ENCODE measurements at places on chromosomes 2 and 18.

DNA sequence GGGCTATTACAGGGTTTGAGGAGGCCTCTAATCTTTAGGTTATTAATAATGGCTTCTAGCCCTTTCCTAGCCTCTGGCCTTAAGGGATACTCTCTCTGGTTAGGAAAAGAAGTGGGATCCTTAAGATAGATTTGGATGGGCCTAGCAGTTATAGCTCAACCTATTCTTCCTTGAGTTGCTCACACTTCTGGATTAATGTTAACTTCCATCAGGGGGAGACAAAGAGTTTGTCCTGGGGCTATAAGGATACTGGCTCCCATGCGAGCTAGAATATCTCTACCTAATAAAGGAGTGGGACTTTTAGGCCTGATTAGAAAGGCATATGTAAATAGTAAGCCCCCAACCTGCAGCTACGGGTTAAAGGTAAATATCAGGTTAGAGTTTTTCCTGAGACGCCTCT is 14.3 kb upstream of the PTH2R start:
- DNase-seq, result no peak

GRCh38 chr2:529424-529823 is 147.8 kb downstream of the TMEM18 start:
- DNase-seq, result no peak

DNA sequence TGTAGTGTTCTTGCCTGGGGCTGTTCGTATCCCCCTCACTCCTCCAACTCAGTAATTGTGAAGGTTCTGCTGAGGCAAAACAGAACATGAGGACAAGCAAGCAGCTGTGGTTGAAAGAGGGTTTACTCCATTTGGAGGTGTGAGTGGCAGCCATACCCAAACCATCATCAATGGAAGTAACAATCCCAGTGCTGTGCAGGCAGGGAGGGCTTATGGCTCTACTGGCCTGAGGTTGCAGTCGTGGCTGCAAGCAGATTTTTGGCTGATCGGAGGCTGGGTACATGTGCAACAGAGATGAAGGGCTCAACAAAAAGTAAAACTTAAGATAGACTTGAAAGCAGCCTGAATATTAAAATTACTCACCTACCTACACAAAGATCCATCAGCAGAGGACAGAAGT is 13.2 kb downstream of the SRSF7 start:
- no peak for DNase-seq

GRCh38 chr2:134225841-134226240 is 28.0 kb upstream of the MGAT5 start:
- DNase-seq, result no peak

DNA sequence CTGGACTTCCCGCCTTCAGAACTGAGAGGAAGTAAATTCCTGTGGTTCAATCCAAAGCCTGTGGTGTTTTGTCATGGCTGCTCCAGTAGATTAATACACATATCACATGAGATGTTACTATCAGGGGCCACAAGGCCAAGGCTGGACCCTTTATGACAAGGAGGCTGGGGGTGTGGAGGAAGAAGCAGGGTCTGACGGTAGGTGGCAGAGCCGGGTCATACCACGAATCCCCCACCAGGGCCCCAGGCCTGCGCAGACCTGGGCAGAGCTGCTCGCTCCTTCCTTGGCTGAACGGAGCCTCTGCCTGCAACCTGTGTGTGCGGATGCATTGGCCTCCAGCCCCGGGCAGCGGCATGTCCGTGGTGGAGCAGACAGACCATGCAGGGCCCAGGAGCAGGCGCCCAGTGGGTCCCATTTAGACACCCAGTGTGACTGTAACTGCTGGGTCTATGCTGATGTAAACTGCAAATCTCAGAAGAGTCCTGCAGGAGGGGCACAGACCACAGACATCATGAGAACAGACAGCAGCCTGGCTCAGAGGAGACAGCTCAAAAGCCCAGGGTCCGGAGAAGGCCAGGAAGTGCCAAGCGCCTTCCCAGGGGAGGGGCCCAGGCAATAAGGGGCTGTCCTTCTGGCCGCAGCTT is 155.2 kb downstream of the PXDN start:
- DNase-seq, result no peak

- no peak for DNase-seq
These were observed 76.4 kb upstream of the CD226 start for GRCh38 chr18:70024093-70024492.

DNA sequence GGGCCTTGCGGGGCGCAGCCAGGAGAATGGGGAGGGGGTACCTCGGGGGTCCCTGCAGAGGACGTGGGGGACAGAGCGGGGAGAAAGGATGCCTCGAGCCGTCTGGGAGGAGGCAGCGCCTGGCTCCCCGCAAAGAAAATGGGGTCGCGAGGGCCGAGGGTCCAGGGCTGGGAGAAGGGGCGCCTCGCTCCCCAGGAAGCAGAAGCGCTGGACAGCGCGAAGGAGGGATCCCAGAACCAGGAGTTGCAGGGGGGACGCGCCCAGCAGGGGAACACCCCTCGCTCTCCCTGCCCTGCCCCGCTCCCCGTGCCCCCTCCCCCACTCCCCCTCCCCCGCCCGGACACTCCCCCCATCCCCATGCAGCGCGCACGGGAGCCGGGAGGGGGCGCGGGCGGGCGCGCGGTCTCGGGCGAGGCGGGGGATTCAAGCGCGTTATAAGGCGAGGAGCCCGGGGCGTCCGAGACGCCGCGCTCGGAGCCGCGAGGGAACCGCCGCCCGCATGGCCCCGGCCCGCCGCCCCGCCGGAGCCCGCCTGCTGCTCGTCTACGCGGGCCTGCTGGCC is at the start of gene ERFE:
Gene ERFE, plus strand, starts transcription at position 462 of the 562 bp plus-strand sequence. Its CDS starts 38 bp downstream, at position 500.
- DNase-seq, result no peak

DNA sequence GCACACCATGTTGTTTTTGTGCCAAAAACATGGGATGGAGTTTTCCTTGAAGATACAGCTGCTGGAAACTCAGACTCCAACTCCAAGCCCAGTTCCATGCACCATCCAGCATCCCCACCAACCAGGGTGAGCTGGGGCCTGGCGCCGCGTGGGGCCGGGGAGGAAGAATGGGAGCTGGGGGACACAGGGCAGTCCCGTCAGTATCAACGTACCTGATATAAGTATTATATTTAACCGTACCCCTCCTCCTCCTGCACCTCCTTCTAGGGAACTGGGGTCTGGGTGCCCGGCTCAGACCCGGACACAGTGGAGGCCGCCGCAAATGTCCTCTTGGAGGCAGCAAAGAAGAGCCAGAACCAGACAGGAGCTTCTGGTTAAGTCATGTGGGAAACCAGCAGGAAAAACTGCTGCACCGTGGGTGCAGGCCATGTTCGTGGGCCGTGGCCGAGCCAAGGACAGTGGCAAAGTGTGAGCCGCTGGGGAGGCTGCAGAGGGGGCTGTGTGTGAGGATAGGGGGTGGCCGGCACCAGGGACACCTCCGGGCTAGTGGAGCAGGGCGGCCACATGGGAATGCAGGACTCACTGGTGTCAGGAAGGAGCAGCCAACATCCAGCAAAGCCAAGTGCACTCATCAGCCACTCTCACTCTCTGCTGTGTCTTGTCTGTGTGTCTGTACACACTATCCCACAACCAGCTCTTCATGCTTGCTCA is 112.6 kb downstream of the TMEM18 start:
- no peak for DNase-seq

DNA sequence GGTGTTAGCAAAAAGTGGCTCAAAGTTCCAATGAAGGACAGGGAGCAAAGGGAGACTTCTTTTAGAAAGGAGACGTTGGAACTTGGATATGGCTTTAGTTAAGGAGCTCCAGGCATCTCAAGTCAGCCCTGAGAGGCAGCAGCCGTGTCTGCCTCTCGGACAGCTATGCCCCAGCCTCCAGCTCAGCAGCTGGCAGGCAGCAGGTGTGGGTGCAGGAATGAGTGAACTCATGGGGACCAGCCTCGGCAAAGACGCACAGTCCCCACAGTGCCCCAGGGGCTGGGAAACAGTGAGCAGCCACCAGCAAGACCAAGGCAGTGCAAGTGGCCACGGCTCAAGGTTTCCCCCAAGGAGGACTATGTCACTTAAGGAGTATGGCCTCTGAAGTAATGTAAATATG is 1.6 kb upstream of the LRRFIP1 start:
- no peak for DNase-seq

- DNase-seq, result no peak
These were observed 30.0 kb upstream of the LINC00305 start for GRCh38 chr18:64178860-64179259.

DNA sequence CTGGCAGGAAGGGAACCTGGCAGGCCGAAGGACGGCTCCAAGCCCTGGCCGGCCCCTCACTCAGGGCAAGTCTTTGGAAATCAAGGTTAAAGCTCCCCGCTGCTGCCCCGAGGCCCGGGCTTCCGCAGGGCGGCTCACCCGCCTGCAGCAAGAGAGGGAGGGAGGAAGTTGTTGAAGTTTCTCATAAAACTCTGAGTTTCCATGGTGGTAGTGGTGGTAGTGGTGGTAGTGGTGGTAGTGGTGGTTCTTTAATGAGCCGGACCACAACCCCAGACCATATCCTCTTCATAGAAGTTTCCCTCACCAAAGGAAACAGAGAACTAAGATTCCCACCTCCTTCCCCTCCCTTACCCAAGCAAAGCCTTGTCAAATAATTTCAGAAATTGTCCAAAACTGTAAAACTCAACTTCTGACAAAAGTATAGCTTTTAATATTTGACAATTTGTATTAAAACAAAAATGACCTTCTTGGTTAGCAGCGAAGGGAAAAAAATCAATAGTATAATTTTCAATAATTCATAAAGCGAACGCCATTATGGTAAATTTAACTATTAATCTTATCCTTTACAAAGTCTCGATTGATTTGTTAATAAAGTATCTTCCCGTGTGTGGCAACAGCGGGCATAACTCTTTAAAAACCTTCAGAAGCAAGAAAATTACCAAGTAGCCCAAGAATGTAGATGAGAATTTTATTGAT is 1.5 kb upstream of the HOXD10 start:
- DNase-seq, result no peak

- DNase-seq, result no peak
These were observed 84.9 kb upstream of the MRPS9 start for GRCh38 chr2:104952976-104953375.

GRCh38 chr18:77248873-77249568 is 627 bp upstream of the GALR1 start:
- DNase-seq, result no peak

DNA sequence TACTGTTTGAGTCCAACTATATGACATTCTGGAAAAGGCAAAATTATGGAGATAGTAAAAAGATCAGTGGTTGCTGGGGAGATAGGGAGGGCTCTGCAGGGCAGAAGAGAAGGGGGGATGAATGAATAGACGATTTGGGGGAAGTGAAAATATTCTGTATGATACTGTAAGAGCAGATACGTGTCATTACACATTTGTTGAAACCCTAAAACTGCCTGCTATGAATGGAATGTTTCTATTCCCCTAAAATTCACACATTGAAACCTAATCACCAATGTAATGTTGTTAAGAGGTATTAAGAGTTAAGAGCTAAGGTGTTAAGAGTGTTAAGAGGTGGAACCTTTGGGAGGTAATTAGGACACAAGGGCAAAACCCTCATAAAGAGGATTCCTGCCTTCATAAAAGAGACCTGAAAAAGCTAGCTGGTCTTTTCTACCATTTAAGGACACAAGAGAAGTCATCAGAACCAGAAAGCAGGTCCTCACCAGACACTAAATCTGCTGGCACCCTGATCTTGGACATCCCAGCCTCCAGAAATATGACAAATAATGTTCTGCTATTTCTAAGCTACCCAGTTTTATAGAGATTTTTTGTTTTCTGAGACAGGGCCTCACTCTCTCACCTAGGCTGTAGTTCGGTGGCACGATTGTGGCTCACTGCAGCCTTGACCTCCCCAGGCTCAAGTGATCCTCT is 76.2 kb downstream of the ATAD2B start:
- DNase-seq, result no peak

- no peak for DNase-seq
These were observed 201.1 kb upstream of the COL3A1 start for GRCh38 chr2:188773075-188773474.

GRCh38 chr2:161122772-161123530 is 37.3 kb upstream of the TANK start:
- no peak for DNase-seq

DNA sequence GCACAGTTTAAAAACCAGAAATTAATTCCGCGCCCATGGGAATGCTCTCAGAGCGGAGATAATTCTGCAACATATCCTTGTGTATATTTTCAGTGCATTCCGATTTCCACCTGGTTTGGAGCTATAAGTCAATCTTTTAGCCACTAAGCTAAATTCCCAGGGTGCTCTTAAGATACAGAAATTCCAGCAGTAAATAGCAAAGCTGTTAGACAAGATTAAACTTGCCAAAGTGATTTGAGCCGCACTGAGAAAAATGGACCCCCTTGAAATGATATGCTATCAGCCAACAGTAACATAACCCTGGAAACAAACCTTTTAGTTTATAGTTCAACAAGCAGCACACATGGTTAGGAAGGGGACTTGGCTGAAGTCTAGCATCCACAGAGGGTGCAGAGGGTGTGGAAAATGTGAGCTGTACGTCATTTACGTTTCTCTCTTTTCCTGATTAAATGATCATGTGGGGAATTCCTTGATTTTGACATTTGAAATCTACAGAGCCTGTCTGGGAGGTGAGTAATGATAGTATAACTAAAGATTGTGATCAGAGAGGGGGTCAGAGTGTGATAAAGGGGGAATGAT is 99.8 kb upstream of the COPS8 start:
- no peak for DNase-seq

GRCh38 chr2:25366629-25367028 is 24.9 kb upstream of the DNMT3A start:
- DNase-seq, result no peak

DNA sequence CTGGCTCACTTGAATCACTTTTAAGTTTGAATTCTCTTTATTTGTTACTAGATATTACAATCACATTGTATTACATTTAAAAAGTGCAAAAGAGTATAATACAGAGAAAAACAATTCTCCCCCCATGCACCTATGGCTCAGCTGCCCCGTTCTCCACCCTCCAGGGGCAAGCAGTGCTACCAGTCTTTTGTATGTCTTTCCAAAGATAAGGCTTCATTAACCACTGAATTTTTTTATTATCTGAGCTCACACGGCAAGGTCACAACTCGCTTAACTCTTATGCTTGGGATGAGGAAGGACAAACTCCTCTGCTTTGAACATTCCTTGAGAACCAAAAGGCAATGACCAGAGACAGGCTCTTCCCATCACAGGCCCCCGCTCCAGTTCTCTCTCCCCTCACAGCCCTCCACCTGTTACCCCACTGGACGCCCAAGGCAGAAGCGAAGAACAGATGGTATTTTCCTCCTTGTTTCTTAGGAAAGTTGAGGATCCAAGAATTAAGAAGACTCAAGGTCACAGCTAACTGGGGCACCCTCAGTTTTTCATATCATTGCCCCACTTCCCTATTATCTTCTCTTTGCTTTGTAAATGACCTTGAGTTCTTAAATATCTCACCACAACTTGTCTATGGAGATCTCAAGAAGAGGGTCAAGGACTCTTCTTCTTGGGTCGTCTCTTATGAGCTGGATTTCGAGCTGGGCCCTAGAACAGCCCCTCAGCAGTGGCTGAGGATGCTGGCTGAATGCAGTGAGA is 30.1 kb downstream of the SH2D6 start:
- DNase-seq, result no peak

- DNase-seq, result no peak
These were observed 264.8 kb upstream of the FSIP2 start for GRCh38 chr2:185473838-185474237.
